ENCODE measurements at places on chromosomes 6 and 20. TPM values are rescaled to one million over a fixed set of nuclear protein-coding genes. Genes with fewer than 3 reads are reported as not detected.

The DDAH2 gene
- total RNA-seq = 3.5 TPM

The SOX18 gene
- not detected for total RNA-seq

The STX7 gene
- total RNA-seq = 16.3 TPM

The IL17F gene
- not detected for total RNA-seq

The PGC gene
- not detected for total RNA-seq

- H3K4me3 ChIP-seq = no peak overlapping the region
- H3K4me1 ChIP-seq = peaks cover 4% of the 10 kb centered on the region
- DNase-seq = no peak
- H3K27ac ChIP-seq = no peak overlapping the region
- H3K27me3 ChIP-seq = no peaks in the 10 kb centered on the region
- no peaks in the 10 kb centered on the region for H3K36me3 ChIP-seq
These were observed 291.2 kb downstream of the ESR1 start for GRCh38 chr6:152098683-152099082.

GRCh38 chr20:19498756-19499155 lies 259.3 kb upstream of the RIN2 start:
- no peak for DNase-seq
- peaks cover 5% of the 10 kb centered on the region for H3K4me1 ChIP-seq
- no peak overlapping the region for H3K27ac ChIP-seq
- H3K36me3 ChIP-seq = no peaks in the 10 kb centered on the region
- H3K27me3 ChIP-seq = no peaks in the 10 kb centered on the region
- H3K4me3 ChIP-seq = no peak overlapping the region

- no peak overlapping the region for H3K27ac ChIP-seq
- H3K36me3 ChIP-seq = peaks cover 9% of the 10 kb centered on the region
- DNase-seq = no peak
- no peaks in the 10 kb centered on the region for H3K4me1 ChIP-seq
These were observed 163.4 kb downstream of the UBE3D start for GRCh38 chr6:82902290-82902689.

GRCh38 chr20:46286382-46286781 lies 21.9 kb downstream of the CDH22 start:
- no peaks in the 10 kb centered on the region for H3K4me1 ChIP-seq
- H3K27me3 ChIP-seq = peaks cover 33% of the 10 kb centered on the region
- no peak for DNase-seq
- no peak overlapping the region for H3K27ac ChIP-seq
- no peaks in the 10 kb centered on the region for H3K36me3 ChIP-seq
